Dermis blood vessel endothelial cell (primary cell): ENCODE measurements at places on chromosomes 2 and 18.

GRCh38 chr2:199987586-199987985 lies 32.2 kb downstream of the MAIP1 start:
- no peak for DNase-seq

DNA sequence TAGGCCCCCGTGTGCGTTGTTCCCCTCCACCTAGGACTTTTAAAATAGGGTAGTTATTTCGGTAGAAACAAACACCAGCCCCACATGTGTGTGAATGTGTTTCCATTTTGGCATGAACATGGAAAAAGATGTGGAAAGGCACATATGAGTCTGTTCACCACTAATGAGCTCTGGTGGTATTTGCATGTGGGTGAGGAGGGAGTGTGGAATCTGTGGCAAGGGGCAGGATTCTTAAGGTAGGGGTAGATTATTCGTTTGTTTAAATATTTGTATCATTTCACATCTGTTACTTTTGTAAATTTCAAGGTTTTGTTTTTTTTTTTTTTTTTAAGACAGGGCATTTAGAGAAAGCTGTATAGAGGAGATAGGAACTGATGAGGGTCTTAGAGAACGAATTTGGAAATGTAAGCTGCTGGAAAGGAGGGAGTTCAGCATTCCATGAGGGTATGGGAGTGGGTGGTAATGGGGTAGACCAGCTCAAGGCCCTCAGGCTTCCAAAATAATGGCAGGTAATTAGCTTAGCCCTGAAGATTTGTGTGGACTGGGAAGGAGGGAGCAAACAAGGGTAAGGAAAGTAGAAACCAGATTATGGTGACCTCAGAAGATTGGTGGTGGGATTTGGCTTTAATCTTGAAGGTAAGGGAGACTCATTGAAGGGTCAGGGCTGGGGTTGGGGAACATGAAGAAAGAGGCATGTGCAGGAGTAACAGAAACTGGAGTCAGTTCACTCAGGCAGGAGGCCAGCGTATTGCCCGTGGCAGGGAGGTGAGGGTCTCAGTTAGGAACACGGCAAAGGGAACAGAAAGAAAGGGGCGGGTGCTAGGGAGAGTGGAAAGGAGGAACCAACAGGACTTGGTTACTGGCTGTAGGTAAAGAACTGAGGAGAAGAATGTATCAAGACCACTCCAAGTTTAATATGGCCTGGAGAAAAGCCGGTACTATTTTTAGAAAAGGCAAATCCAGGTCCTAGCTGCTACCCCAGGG lies 123.6 kb downstream of the PLB1 start:
- no peak for DNase-seq

GRCh38 chr2:78978340-78978739 lies 47.2 kb upstream of the REG3G start:
- no peak for DNase-seq

DNA sequence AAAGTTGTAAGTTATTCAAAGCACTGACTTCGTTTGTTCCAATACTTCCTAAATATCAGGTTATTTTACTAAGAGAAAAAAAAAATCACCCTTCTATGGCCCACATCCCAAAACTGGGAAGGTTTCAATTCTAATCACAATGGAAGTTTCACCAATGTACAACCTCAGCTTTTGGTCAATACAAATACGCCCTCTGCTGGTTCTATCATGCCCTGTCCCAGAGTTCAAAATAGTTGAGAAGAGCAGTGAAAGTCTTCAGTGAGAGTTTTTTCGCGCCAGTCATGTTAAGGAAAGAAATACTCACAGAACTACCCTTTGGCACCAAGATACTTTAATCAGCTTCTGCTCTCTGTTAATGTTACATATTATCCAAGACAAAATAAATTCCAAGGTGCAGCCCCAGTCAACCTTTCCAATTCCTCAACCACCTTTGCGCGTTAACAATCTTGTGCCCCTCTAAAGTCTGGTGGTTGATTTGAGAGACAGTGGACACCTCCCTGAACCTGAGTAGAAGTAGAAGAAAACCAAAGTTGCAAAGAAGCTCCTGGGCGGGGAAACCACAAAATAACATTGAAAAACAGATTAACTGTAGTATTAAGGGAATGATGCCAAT lies 59.9 kb downstream of the SUMO1 start:
- peak; percentile 78 for DNase-seq

GRCh38 chr2:217103752-217104545 lies 244.1 kb upstream of the TNP1 start:
- DNase-seq = no peak

DNA sequence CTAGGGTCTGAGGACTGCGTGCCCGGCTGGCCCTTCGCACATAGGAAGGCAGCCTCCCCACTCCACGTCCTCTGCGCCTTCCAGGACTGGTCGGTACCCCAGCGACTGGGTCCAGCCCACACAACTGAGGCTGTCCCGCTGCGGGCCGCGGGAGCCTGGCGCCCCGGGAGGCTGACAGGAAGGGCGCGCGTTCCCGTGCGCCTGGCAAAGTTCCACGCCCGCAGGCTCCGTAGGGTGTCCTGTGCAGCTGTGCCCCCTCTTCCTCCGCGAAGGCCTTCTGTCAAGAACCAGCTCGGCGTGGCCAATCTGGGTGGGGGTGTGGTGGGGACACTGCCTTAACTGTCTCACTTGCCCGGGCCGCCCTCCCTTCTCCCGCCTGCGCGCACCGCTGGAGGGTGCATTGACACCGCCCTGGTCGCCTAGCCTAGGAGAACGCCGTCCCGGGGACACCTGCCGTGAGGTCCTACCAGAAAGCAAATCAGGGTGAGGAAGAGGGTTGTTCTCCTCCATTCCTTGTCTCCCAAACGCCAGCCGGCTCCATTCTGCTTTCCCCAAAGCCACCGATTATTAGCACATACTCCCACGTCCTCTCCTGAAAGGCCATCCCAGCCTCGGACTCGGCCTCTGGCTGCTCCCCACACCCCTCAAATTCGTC lies 618 bp upstream of the LYPD1 start:
- peak; percentile 31 for DNase-seq

GRCh38 chr2:105895990-105896764 lies 151.5 kb downstream of the NCK2 start:
- no peak for DNase-seq

DNA sequence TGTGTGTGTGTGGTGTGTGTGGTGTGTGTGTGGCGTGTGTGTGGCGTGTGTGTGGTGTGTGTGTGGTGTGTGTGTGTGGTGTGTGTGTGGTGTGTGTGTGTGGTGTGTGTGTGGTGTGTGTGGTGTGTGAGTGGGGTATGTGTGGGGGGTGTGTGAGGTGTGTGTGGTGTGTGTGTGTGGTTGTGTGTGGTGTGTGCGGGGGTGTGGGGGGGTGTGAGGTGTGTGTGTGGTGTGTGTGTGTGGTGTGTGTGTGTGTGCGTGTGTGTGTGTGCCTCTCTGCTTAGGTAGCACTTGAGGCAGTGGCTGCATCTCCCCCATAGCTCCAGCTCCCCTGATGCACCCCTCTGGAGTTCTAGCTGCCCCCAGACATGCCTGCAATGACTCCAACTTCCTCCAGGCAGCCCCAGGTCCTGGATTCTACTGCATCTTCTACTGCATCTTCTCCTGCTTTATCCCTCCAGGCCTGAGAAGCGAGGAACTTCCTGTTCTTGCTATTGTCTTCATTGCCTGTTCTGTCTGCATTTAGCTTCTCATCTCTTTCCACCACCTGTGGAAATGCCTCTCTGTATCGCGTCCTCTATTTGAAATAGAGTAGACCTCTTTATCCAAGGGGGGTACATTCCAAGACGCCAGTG lies 22.2 kb upstream of the MLPH start:
- DNase-seq = no peak

DNA sequence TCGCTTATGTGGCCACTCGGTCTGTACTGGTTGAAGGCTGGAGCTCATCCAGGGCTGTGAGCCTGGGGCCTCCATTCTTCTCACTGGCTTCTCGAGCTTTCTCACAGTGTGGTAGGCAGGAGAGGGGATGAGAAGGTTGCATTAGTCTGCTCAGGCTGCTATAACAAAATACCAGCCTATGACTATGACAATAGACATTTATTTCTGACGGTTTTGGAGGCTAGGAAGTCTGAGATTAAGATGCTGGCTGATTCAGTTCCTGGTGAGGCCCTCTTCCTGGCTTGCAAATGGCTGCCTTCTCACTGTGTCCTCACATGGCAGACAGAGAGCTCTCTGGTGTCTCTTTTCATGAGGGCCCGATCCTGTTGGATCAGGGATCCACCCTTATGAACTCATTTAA lies 6.2 kb upstream of the STK25 start:
- DNase-seq = peak; percentile 27

DNA sequence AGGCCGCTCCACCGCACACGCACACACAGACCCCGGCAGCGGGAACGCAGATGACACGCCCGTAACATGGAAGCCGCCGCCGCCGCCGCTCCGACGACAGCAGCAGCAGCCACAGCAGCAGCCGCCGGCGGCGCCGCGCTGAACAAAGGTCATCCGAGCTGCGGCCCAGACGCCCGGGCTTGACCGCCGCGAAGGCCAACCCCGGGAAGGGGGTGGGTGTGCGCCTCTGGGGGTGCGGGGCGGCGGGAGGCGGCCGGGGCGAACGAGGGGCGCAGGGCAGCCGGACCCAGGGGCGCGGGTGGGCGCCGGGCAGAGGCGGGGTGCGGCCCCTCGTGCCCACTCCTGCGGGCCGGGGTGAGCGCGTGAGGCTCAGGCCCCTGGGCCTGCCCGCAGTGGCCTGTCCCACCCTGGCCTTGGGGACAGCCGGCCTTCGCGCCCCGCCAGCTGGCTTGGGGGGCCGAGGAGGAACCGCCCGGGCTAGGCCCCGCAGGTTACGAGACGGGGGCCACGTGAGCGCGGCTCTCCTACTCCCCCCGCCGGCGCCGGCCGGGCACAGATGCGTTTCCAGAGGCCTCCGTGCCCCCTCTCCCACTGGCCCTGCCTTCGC lies 1.0 kb upstream of the ZNF532 start:
- DNase-seq = peak; percentile 58

- no peak for DNase-seq
These were observed 13.5 kb upstream of the GPR55 start for GRCh38 chr2:230938516-230939065.

DNA sequence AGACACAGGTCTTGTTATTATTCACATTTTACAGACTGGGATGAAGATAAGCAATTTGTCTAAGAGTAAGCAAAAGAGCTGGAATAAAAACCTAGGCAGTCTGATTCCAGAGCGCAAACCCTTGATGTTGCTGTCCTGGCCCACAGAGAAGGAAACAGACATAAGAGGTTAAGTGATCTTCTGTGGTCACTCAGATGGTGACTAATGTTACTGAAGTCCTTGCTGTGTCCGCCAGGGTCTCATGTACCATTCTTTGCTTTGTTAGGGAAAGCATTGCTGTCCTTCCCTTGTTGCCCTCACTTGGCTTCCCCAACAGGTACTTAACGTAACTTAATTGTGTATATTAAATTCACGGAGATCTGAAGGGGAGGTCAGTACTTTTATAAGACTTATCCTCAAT lies 14.9 kb upstream of the FAP start:
- no peak for DNase-seq

DNA sequence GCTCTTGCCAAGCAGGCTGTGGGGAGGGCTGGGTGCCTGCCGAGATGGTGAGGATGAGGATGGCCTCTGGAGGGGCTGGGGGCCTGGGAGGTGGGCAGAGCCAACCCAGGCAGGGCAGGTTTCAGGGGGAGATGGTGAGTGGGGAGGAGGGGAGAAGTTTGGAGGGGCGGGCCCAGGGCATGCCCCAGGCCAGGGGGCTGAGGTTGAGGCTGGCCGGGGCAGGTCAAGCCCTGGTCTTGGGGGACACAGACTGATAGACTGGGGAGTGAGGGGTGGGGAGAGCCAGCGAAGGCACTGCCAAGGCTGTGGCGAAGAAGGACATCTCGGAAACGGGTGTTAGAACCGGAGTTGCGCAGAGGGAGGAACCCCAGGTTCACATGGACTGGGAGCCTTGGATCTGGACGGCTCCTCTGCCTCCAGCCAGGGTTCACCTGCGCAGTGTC lies 12.6 kb downstream of the CAPN10 start:
- no peak for DNase-seq

GRCh38 chr2:140401056-140401455 lies 1620.9 kb upstream of the NXPH2 start:
- no peak for DNase-seq

GRCh38 chr2:195473862-195474261 lies 183.2 kb upstream of the SLC39A10 start:
- no peak for DNase-seq

DNA sequence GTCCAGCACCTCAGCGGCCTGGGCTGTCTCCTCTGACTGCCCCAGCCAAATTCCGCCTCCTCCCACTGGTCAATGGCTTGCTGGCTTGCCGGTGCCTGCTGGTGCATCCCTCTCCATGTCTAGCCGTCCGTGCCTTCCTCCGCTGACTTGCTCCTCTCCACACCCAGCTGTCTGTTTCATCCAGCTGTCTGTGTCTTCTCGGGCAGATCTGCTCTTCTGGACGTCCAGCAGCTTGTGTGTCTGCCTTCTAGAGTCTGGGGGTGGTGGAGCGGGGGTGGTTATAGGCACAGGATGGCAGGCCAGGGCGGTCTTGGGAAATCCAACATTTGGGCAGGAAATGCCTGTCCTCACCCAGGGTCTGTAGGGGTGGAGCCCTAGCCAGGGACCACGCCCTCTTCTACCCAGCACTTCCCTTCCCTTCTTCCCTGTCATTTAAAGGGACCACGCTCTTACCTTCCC lies 369.2 kb downstream of the GALNT13 start:
- DNase-seq = no peak

- no peak for DNase-seq
These were observed 131.5 kb upstream of the CHAC2 start for GRCh38 chr2:53636109-53636508.

- no peak for DNase-seq
These were observed 26.0 kb upstream of the NMI start for GRCh38 chr2:151315381-151315903.

- DNase-seq = no peak
These were observed 59.5 kb upstream of the SP3 start for GRCh38 chr2:174024524-174025270.

GRCh38 chr2:222306393-222307142 lies 7.8 kb upstream of the PAX3 start:
- DNase-seq = no peak

- peak; percentile 69 for DNase-seq
These were observed 28.8 kb upstream of the DDX18 start for GRCh38 chr2:117785740-117786139.

DNA sequence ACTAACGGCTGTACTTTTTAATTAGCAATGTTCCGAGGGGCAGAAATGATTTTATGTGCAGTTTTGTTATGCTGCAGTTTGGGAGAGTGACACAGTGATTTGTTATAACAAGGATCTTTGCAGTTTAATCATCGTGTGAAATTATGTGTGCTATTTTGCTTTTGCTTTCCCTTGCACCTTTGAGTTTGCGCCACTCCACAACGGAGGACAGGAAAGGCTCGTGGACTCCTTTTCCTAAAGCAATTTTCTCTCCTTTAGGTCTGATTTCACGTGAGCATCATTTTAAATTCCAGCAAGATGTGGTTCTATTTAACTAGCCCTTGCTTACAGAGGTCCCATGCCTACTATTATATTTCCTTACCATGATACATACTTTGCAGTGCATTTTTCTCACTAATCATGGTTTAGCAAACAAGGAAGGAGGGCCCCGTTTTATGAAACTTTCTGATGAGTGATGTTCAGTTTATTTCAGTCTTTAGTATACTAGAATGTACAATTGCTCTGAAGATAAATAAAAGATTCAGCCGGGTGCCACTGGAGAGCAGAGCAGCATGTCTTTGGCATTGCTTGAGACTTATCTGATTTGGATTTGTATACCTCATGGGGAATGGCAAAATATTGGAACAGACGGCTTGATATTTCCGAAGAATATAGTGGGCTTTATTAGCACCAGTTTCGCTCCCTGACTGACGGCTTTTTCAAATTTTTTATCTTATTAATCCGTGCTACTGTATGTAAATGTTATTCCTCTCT lies 528.2 kb upstream of the FANCL start:
- no peak for DNase-seq
